ENCODE measurements at places on chromosomes 11 and 22.

DNA sequence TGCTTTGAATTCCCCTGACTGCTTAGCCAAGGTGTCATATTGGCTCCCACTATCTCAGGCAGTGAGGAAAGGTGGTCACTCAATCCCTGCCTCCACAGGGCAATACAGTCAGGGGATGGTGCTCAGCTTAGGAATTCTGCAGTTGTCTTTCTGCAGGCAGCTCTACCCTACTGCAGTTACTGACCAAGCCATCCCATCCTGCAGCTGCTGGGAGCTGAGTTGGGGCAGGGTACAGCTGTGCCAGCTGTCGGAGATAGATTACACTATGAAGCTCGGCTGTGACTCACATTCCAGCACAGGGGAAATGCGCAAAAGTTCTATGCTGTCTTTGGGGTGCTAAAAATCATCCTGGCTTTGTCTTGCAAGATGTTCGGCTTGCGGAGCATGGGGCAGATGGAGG, 4.4 kb upstream of the DAGLA start:
- DNase-seq, result no peak

- no peak for DNase-seq
Observed at GRCh38 chr11:70916351-70916750, 336.0 kb downstream of the SHANK2 start.

DNA sequence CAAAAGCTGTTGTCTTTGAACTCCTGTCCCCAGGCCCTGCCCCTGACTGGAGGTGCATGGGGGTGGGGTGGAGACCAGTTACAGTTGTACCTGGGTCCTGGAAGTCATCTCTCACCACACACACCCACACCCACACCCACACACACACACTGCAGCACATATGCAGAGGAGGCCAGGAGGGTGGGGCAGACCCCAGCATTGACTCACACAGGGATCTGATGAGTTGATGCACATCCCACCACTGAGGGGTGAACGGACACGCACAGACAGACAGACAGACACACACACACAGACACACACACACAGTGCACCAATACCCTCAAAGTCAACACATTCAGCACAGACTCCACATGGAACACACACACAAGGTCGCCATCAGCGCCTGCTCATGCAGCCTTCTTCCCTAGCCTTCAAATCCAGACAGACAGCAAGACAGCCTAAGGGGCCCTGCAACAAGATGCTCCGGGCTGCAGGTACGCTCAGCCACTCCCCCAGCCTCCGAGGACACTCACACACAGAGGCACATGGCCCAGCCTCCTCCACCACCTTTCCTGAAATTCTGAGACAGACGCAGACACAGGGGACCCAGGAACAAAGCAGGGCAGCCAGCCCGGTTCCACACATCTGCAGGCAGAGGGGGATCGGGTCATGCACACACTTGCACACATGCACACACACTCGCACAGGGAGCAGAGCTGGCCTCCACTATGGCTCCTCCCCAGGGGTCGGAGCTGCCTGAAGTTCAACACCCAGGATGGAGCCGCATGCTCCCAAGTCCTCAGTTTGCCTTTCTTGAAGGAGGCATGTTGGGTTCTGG, 26.5 kb downstream of the SYT7 start:
- no peak for DNase-seq

- DNase-seq, result no peak
Observed at GRCh38 chr11:69350040-69350439, 56.1 kb downstream of the MYEOV start.

DNA sequence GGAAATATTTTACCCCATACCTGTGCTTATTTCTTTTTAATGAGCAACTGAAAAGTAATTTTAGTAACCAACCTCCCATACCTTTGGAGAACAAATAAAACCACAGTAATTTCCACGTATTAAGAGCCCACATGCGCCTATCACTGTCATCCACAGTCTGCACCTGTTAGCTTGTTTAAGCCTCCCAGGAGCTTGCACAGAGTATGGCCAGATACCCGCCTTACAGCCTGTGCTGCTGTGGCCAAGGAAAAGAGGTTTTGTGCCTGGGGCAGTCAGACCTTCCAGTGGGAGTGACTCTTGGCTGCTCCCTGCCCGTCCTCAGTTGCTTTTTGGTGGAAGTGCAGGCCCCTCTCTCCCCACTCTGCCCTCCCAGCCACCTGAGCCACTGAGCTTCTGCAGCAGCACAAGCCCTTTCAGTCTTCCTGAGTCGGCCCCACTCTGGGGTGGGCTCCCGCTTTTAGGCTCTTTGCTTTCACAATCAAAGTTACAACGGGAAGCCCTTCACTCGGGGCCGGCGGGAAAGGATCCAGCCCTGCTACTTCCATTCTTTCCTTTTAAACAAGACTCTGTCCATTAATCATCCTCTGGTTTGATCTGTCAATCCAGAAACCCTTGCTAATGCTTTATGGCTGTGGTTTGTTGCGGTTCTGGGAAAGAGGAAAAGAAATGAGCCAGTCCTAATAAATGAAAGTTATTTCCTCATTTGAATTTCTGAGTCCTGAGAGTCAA, 308.8 kb downstream of the TBC1D22A start:
- no peak for DNase-seq

DNA sequence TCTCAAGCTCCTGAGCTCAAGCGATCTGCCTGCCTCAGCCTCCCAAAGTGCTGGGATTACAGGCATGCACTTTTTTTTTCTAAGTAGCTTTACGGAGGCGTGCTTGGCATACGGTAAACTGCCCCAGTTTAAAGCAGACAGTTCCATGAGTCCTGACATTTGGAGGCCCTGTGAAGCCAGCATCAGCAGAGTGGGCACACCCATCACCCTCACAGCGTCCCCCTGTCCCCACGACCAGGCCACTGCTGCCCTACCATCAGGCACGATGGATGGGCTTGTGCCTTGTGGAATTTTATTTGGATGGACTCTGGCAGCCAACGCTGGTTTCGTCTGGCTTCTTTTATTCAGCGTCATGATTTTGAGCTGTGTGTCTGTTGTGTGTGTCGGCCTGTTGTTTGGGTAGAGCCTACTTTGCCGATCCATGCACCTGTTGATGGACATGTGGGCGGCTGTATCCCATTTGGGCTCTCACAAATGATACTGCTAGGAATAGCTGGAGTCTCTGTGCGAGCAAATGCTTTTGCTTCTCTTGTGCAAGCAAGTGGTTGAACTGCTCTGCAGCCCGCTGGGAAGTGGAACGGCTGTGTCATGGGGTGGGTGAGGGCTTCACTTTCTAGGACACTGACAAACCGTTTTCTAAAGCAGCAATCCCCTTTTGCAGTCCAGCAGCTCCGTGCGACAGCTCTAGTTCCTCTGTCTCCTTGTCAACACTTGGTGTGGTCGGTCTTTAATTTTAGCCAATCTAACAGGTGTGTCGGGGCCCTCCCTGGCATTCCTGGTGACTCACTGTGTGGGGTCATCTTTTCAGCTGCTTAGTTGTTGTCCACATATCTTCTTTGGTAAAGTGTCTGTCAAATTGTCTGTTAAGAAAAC, 23.8 kb downstream of the KCNQ1 start:
- DNase-seq, result no peak

GRCh38 chr11:78977009-78977408, 402.3 kb upstream of the NARS2 start:
- no peak for DNase-seq

DNA sequence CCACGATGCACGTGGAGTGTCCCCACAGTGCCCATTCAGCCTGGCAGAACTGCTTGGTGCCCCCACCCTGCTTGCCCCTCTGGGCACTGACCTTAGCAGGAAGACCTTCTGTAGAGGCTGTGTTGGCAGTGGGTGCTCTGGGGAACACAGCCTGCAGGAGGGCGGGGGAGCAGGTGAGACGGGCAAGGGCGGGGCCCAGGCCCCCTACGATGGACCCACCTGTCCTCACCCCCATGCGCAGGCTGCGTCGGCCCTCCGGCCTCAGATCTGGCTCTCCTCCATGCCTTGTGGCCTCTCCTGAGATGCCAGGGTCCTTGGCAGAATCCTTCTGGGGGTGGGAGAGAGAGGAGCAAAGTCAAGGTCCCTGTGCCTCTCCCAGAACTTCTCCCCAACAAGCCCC, 10.9 kb downstream of the CDC42BPG start:
- no peak for DNase-seq

GRCh38 chr11:31233425-31233824, 136.1 kb downstream of the DCDC1 start:
- no peak for DNase-seq

DNA sequence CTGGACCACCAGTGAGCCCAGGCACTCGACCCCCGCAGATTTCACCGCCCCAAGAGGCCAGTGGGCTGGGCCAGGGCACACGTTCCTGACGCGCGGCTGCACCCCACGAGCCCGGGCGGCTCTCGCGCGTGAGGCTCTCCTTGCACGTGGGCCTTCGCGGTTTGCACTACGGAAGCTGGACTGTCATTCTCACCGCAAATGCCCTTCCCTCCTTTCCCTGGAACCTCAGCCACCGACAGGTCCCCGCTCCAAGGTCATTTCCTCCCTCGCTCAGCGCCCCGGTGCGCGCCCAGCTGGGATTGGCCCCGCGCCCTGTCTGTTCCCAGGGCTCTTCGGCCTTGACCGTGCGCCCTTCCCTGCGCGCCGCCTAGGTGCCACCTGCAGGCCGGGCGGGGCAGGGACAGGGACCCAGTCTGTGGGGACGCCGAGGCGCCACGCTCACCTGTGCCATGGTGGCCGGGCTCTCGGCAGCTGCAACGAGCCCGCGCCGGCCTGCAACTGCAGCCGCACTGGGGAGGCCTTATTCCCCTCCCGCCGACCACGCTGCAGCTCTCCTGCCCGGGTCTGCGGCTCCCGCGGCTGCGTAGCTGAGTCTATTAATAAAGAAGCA, 2.1 kb upstream of the CPT1A start:
- DNase-seq, result no peak

DNA sequence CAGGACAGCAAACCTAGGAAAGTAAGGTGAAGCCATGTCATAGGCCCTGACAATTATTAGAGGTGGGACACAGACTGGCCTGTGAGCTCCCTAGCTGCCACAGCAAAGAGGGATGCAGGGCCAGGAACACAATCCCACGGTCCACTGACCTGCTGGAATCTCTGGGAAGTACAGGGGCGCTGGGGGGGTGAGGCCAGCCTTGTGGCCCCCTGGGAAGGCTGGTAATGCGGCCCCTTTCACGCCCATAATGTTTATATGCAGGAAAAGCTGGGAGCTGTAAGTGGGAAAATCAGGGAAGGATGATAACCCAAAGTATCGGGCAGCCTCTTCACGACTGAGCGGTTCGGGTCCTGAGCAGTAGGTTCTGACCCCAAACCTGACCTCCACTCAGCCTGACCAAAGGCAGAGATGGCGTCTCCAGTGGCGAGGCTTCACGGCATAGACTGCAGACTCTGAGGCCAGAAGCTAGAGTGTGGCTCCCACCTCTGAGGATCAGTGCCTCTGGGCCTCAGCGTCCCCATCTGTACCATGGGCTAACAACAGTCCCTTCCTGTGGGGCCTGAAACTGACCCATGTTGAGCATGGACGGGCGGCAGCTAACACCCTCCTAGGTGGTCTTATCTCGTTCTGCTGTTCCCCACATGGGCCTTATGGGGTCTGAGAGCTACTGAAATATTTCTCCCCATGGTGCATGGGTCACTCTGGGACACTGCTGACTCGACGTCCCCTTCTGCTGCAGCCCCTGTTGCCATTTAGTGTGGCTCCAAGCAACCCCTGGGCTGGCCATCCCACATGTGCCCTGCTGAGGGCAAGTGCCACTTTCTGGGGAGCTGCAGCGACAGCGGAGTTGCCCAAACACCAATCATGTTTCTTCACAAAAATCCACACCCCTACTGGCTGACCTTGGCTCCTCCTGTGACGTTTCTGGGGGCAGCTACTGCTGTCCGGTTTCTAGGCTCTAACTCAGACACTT, 101.8 kb downstream of the PHF21B start:
- DNase-seq, result no peak

GRCh38 chr22:27747396-27748221, 53.9 kb downstream of the MN1 start:
- no peak for DNase-seq

- DNase-seq, result no peak
Observed at GRCh38 chr11:11520231-11521015, 101.4 kb downstream of the GALNT18 start.

GRCh38 chr22:27765706-27766291, 35.8 kb downstream of the MN1 start:
- no peak for DNase-seq

- no peak for DNase-seq
Observed at GRCh38 chr22:46575911-46576555, 38.6 kb upstream of the CELSR1 start.

GRCh38 chr11:15845261-15845660, 511.1 kb downstream of the SOX6 start:
- DNase-seq, result peak; percentile 78

DNA sequence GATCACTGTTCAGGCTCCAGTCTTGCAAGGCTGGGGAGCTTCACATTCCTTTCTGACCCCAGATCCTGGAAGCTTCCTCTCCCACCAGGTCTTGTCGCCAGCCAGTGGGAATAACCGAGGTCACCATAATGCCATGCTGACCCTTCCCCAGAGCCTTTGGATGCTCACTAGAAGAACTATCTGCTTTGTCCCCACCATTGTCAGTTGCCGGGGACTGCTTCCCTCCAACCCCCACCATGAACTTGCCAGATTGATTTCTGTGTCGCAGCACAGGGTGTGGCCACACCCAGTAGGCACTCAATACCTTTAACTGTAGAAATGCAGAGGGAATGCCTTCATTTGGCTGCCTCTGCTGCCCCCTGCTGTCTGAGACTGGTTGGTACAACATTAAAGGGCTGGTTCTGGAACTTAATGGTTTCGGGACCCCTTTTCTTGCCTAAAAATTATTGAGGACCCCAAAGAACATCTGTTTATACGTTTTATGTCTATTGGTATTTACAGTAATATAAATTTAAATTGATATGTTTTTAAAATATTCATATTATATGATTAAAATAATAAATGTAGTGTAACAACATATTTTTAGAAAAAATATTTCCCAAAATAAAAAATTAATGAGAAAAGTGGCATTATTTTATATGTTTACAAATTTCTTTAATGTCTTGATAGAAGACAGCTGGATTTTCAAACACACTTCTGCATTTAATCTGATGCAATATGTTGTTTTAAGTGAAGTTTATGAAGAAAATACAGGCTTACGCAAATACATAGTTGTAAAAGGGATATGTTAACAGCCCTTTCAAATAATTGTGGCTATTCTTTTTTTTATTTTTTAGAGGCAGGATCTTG, 6.7 kb upstream of the GDPD5 start:
- peak; percentile 40 for DNase-seq

- no peak for DNase-seq
Observed at GRCh38 chr11:46898396-46899095, 19.8 kb downstream of the LRP4 start.

DNA sequence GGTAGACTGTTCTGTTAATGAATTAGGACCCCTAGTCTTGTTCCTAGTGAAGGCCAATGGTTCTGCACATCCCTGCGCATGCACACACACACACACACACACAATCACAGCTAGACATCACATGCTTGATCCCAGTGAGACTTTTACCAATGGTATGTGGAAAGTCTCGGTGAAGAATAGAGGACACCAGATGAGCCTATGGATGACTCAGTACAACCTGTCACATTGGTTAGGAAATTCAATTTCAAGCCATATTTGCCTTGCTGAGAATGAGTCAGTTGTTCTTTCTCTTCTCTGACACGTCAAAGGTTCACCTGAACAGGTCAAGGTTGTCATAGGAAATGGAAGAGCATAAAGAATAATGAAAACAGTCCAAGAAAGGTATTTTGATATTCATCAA, 122.0 kb downstream of the SLC17A6 start:
- no peak for DNase-seq

GRCh38 chr11:43489869-43490465, 131.2 kb downstream of the TTC17 start:
- DNase-seq, result no peak
